ENCODE measurements at places on chromosomes 2 and 18.

DNA sequence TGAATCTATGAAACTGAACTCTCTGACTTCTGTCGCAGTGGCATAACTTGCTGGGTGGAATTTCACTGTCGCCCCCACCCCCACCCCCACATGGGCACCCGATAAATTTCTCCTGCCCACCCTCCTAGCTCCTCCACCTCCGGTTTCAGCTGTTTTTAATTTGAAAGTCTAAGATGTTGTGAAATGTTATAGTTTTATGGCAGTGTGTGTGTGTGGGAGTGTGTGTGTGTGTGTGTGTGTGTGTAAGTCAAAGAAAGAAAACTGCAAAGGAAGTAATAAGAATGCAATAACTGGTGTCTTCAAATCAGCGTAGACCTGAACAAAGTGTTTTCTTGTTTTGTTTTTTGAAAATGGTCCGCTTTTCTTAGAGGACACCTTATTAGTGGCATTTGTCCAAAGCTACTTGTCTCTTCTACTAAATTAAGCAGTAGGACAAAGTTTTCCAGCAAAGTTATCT is 388 bp downstream of the DTNA start:
- peak overlapping the region; percentile 82 for H3K27ac ChIP-seq
- H3K36me3 ChIP-seq: no peaks in the 10 kb centered on the region
- H3K4me1 ChIP-seq: peaks cover 54% of the 10 kb centered on the region
- no peaks in the 10 kb centered on the region for H3K27me3 ChIP-seq
- DNase-seq: no peak
- H3K4me3 ChIP-seq: peak overlapping the region; percentile 16

GRCh38 chr18:9849407-9850283 is 36.1 kb upstream of the TXNDC2 start:
- no peak overlapping the region for H3K4me3 ChIP-seq
- no peaks in the 10 kb centered on the region for H3K36me3 ChIP-seq
- H3K4me1 ChIP-seq: peaks cover 18% of the 10 kb centered on the region
- DNase-seq: no peak
- H3K27me3 ChIP-seq: no peaks in the 10 kb centered on the region
- H3K27ac ChIP-seq: peak overlapping the region; percentile 31

DNA sequence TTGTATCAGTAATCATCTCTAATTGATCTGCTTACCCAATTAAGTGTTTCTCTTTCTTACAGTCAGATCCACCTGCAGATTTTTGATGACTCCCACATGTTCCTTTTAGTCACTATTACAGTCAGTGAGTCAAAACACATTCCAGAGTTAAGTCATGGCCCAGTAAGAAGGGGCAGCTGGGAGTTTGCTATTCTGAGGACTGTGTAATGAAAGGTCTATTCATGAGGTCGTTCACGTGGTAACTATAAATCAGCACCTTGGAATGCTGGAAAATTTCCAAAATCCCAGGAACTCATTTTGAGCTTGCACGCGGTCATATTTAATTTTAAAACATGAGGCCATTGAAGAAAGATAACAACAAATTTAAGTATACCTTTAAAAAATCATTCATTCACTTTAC is 252.5 kb downstream of the XIRP2 start:
- H3K27me3 ChIP-seq: no peaks in the 10 kb centered on the region
- no peak overlapping the region for H3K27ac ChIP-seq
- no peak overlapping the region for H3K4me3 ChIP-seq
- no peak for DNase-seq

DNA sequence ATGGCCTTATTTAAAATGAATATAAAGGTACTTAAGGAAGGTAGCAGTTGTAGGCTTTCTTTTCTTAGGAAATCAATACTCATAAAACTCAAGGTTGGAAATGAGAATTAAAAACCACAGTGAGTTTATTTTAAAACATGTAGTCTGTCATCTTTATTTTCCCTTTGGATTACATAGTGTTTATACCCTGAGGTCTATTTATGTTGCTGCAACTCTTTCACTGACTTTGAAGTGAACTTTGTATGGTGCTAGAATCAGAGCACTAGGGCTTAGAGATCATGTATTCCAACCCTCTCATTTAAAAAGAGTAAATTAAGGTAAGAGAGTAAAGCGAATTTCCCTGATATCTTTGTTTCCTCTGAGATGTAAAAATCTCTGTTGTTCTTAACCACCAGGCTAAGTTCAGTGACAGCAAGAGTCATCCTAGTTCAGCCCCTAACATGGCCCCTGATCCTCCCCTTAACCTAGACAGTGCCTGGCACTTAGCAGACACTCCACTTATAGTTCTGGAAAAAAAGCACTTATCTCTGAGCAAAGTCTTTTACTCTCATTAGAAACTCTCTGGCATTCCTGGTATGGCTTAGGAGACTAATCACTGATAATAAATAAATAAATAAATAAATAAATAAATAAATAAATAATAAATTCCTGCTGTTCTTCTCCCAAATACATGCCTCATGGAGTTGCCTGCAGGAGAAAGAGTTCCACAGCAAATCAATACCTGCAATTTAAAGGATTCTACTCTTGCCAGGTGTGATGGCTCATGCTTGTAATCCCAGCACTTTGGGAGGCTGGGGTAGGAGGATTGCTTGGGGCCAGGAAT is 33.0 kb upstream of the PPP1R1C start:
- H3K4me3 ChIP-seq: no peak overlapping the region
- no peak for DNase-seq
- no peaks in the 10 kb centered on the region for H3K4me1 ChIP-seq
- H3K36me3 ChIP-seq: no peaks in the 10 kb centered on the region

DNA sequence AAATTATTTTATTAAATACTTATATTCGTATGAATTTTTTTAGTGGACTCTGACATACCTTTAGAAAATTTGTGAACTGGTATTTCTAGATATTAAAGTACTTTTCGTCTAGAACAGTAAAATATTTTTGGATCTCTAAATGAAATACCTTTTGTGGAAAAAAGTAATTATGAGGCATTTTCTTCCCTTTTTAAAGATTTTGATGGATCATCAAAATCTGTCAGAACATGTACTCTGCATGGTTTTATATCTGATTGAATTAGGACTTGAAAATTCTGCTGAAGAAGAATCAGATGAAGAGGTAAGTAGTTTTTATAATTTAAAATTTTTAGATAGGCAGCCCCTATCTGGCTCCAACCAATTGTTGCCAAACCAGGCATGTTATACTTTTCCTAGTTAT is 118.8 kb downstream of the UBR3 start:
- peaks cover 55% of the 10 kb centered on the region for H3K36me3 ChIP-seq
- no peaks in the 10 kb centered on the region for H3K27me3 ChIP-seq
- H3K4me1 ChIP-seq: no peaks in the 10 kb centered on the region
- H3K27ac ChIP-seq: no peak overlapping the region
- no peak for DNase-seq
- no peak overlapping the region for H3K4me3 ChIP-seq

- no peak overlapping the region for H3K4me3 ChIP-seq
- H3K36me3 ChIP-seq: no peaks in the 10 kb centered on the region
- H3K27ac ChIP-seq: no peak overlapping the region
- H3K4me1 ChIP-seq: no peaks in the 10 kb centered on the region
- DNase-seq: no peak
Measured at GRCh38 chr2:11983870-11984269, 237.4 kb downstream of the LPIN1 start.

GRCh38 chr2:205058409-205058808 is 513.1 kb downstream of the PARD3B start:
- no peaks in the 10 kb centered on the region for H3K27me3 ChIP-seq
- DNase-seq: no peak

GRCh38 chr18:79421275-79421857 is 25.6 kb downstream of the NFATC1 start:
- H3K4me3 ChIP-seq: no peak overlapping the region
- H3K36me3 ChIP-seq: peaks cover 26% of the 10 kb centered on the region
- H3K4me1 ChIP-seq: peaks cover 64% of the 10 kb centered on the region
- no peak overlapping the region for H3K27ac ChIP-seq
- no peaks in the 10 kb centered on the region for H3K27me3 ChIP-seq

- no peak overlapping the region for H3K27ac ChIP-seq
- no peaks in the 10 kb centered on the region for H3K4me1 ChIP-seq
- H3K27me3 ChIP-seq: no peaks in the 10 kb centered on the region
- no peaks in the 10 kb centered on the region for H3K36me3 ChIP-seq
- no peak overlapping the region for H3K4me3 ChIP-seq
Measured at GRCh38 chr2:169300636-169301530, 61.5 kb downstream of the LRP2 start.

GRCh38 chr18:23682472-23682871 is 6.8 kb upstream of the LAMA3 start:
- no peak for DNase-seq
- no peak overlapping the region for H3K4me3 ChIP-seq
- H3K27ac ChIP-seq: no peak overlapping the region
- no peaks in the 10 kb centered on the region for H3K4me1 ChIP-seq
- H3K27me3 ChIP-seq: no peaks in the 10 kb centered on the region

GRCh38 chr2:149507974-149508373 is 79.6 kb downstream of the MMADHC start:
- DNase-seq: no peak
- no peaks in the 10 kb centered on the region for H3K27me3 ChIP-seq
- no peaks in the 10 kb centered on the region for H3K4me1 ChIP-seq
- H3K27ac ChIP-seq: no peak overlapping the region

- H3K27me3 ChIP-seq: no peaks in the 10 kb centered on the region
- H3K4me3 ChIP-seq: no peak overlapping the region
- DNase-seq: no peak
- no peaks in the 10 kb centered on the region for H3K36me3 ChIP-seq
- peaks cover 53% of the 10 kb centered on the region for H3K4me1 ChIP-seq
Measured at GRCh38 chr2:152411154-152411553, 76.2 kb downstream of the FMNL2 start.

DNA sequence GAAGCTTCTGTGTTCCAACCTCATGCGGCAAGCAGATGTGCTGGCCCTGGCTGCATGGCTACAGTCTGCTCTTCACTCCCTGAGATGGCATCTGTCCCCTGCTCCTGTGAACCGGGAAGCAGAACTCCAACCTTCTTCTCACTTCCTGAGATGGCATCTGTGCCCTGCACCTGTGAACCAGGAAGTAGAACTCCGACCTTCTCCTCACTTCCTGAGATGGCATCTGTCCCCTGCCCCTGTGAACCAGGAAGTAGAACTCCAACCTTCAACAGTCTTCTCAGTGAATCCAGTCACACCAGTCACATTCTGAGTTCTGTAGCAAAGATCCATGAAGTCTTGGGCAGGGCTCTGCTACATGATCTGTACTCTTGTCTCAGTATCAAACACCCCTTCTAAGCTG is 887.2 kb upstream of the KLHL29 start:
- H3K36me3 ChIP-seq: no peaks in the 10 kb centered on the region
- H3K27ac ChIP-seq: no peak overlapping the region
- no peak for DNase-seq
- no peak overlapping the region for H3K4me3 ChIP-seq
- peaks cover 20% of the 10 kb centered on the region for H3K4me1 ChIP-seq
- no peaks in the 10 kb centered on the region for H3K27me3 ChIP-seq

DNA sequence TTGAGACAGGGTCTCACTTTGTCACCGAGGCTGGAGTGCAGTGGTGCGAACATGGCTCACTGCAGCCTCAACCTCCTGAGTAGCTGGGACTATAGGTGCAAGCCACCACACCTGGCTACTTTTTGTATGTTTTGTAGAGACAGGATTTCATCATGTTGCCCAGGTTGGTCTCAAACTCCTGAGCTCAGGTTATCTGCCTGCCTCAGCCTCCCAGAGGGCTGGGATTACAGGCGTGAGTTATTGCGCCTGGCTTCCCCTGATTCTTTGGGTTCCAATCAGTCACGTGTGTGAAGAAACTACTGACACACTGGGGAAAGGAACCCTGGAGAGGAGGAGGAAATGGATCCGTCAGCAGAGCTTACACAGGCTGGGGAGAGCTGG is 22.3 kb upstream of the RAB10 start:
- H3K36me3 ChIP-seq: no peaks in the 10 kb centered on the region
- H3K4me1 ChIP-seq: peaks cover 5% of the 10 kb centered on the region
- H3K4me3 ChIP-seq: no peak overlapping the region

GRCh38 chr2:191791953-191792560 is 54.8 kb downstream of the CAVIN2 start:
- H3K36me3 ChIP-seq: no peaks in the 10 kb centered on the region
- no peak overlapping the region for H3K4me3 ChIP-seq
- DNase-seq: no peak
- no peaks in the 10 kb centered on the region for H3K4me1 ChIP-seq
- no peak overlapping the region for H3K27ac ChIP-seq
- H3K27me3 ChIP-seq: no peaks in the 10 kb centered on the region

- H3K27me3 ChIP-seq: no peaks in the 10 kb centered on the region
- peak overlapping the region; percentile 81 for H3K4me3 ChIP-seq
- H3K4me1 ChIP-seq: peaks cover 49% of the 10 kb centered on the region
- no peaks in the 10 kb centered on the region for H3K36me3 ChIP-seq
- no peak for DNase-seq
Measured at GRCh38 chr2:160492401-160493226, 993 bp downstream of the RBMS1 start.

GRCh38 chr2:219452361-219453317 is 18.0 kb downstream of the SPEG start:
- H3K27ac ChIP-seq: peak overlapping the region; percentile 94
- DNase-seq: peak; percentile 95
- no peaks in the 10 kb centered on the region for H3K27me3 ChIP-seq

DNA sequence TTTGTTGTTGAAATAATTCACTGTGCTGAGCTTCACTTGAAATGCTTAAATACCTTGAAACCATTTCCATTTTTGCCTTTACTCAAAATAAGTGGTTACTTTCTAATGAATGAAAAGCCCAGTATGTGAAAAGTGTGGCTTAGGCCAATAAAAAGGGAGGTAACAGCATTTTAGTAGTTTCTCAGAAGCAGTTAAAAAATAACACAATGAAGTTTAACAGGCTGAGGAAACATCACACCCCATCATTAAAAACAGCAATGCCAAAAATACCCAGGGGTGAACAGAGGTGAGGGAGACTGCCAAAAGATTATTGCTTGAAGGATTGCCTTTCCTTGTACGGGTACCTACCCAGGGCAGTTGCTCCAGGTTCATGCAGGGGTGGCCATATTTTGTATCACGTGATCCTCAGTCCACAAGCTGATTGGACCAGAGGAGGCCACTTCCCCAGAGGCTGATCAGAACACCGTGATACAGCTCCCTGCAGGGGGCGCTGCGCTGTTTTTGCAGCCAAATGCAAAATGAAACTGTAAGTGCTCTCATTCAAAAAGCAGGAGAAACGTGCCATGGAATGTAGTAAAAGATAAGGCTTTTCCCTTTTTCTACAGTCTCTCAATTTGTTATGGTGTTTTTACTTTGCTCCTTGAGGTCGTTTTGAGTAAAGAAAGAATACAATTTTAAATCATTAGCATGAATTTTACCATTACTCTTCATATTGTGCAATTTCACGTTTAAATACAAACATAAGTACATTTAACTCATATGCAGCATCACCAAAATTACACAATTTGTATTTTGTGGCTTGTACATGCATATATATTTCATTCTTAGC is 70.2 kb upstream of the SH3BP4 start:
- DNase-seq: no peak
- H3K27ac ChIP-seq: peak overlapping the region; percentile 35
- peaks cover 20% of the 10 kb centered on the region for H3K4me1 ChIP-seq
- no peaks in the 10 kb centered on the region for H3K27me3 ChIP-seq

- DNase-seq: no peak
- H3K27me3 ChIP-seq: no peaks in the 10 kb centered on the region
- H3K4me3 ChIP-seq: no peak overlapping the region
Measured at GRCh38 chr2:24875272-24875671, 44.8 kb downstream of the ADCY3 start.

Data from esophagus muscularis mucosa (tissue), 4 donors.